ENCODE measurements at places on chromosomes 6 and 20. TPM values are rescaled to one million over a fixed set of nuclear protein-coding genes. Genes with fewer than 3 reads are reported as not detected.

OPRM1 gene
- not detected for total RNA-seq

EBF4 gene
- total RNA-seq = under 0.01 TPM

AFG1L gene
- total RNA-seq = 2.0 TPM

UNC5CL gene
- not detected for total RNA-seq

EPPIN gene
- total RNA-seq = not detected

DYNLT1 gene
- total RNA-seq = 235 TPM

NOTCH4 gene
- total RNA-seq = 2.2 TPM

GRM1 gene
- total RNA-seq = not detected

OR2H2 gene
- not detected for total RNA-seq
